Hematopoietic multipotent progenitor cell (in vitro differentiated cells): ENCODE measurements at places on chromosomes 6 and 20.

DNA sequence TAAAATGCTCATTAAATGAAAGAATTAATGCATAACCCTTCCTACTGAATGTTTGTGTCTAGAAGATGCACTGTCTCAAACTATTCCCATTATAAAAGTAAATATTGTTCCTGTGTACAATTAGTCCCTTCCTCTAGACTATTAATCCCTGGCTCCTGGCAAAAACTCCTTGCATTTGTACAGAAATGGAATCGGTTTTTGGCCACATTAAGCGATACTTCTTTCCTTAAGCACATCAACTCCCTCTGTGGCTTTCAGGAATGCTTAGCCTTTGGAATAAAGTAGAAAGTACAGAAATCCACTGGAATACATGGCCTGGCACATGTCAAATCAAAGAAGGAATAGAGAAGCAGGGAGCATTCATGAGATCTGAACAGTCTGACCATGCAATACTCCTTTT, 179.8 kb downstream of the GMPR start:
- DNase-seq = no peak

GRCh38 chr20:15742627-15743026, 830.6 kb downstream of the KIF16B start:
- DNase-seq = no peak

DNA sequence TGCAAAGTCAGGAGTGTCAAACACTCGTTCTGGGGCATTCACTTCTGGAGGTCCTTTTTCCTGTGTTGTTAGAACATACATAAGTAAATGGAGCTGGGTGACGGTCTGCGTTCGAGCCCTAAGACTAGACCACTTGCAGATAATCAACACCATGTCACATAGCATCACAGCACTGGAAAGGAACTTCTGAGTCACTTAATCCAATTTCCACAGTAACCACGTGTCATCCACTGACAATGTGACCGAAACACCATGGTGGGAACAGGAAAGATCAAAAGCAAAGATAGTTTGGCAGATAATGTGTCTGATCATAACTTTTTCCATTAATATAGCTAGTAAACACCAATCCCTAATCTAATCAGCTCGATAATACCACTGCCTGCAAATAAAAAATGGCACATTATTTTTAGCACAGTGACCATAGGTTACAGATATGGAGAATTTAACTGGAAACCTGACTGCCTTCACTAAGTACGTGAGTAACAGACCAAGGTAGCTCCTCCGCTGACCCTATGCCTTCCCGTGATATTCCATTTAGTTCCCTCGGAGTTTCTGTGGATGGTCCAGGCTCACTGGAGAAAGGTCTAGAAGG, 34.8 kb downstream of the WRNIP1 start:
- DNase-seq = peak; percentile 56

DNA sequence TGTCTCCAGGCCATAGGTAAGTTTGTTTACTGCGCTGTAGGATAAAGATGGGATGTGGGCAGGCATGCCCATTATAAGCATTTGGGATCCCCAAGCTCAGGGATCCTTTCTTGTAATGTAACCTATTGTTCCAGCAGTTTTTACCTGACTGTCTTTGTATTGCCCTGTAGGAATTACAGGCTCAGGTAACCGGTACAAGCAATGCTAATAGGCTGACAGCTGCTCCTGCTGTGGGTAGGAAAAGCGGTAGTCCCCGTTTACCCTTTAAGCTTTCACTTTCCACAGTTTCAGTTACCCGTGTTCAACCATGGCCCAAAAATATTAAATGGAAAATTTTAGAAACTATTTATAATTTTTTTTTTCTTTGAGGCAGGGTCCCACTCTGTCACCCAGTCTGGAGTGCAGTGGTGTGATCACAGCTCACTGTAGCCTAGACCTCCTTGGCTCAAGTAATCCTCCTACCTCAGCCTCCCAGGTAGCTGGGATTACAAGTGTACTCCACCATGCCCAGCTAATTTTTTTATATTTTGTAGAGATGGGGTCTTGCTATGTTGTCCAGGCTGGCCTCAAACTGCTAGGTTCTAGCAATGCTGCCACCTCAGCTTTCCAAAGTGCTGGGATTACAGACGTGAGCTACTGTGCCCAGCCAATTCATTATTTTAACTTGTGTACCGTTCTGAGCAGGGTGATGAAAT, 108.6 kb downstream of the CDYL start:
- no peak for DNase-seq

- DNase-seq = no peak
These were observed 41.1 kb upstream of the TRDN start for GRCh38 chr6:123677897-123678296.

DNA sequence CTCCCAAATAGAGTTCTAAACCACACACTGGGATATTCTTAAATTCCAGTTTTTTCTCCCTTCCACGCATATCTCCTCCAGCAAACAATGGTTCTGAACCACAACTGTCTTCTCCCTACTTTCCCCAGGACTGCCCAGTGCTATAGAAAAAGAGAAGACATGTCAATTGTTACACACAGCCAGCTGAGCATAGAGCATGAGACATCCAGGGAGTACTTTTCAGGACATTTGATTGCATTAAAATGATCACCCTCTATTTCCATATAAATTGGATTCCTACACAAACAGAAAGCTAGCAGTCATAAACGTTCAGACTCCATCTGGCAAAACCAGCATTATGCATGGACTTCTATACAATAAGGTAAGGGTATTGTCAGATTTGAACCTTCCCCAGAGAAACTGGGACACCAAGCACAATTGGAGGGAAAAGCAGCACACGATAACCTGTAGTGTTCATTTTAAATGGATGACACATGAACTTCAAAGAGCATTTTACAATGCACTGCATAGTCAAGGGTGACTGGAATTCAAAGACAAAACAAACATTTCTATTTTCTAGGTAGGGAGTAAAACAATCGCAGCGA, 93.1 kb upstream of the HEY2 start:
- no peak for DNase-seq

DNA sequence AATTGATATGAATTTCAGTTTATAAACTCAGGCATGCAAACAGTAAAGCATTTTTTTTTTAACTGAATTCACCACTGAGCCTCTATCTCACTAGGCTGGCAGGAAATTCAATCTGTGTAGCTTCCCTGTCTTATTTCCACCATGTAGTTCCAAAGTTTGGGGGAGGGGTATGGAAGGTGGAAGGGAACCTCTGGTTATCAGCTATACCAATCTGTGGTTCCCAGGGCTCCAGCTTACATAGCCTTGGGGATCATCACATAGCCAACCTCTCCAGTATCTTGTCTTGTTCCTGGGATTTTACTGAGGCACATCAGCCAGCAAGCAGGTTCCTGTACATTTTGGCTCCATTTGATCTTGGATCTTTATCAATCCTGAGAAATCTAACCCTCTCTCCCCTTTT, 15.6 kb downstream of the RAD21L1 start:
- no peak for DNase-seq

DNA sequence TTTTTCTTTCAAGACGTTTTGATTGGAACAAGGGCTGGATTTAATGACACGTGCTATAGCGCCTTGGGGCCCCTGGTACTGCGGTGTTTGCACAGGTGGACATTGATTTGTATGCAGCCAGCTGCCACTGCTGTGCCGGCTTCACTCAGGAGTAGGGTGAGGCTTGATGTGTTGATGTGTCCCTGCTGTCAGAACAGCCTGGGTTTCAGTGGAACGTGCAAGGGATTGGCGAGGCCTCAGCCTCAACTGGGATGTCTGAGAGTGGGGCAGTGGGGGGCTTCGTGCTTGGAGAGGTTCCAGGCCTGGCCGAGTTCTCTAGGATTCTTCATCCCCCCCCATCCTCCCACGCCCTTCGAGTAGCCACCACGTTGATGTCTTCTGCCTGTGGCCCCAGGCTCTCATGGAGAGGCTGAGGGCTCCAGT, 23.0 kb downstream of the PYGB start:
- DNase-seq = no peak

DNA sequence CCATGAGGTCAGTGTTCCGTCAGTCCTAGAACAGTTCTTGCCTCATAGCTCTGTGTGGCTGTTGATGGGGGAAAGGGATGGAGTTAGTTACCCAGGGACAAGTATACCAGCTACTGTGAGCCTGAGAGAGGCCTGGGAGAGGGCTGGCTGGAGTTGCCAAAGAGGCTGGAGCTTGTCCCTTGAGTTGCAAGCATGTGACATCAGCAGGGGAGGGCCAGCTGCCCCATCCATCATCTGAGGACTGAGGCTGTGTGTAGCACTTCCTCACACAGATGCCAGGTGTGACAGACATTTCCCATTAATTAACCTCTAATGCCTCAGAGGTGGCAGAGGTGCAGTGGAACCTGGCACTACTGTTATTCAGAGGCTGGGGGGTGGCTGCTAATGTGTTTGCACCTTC, 131.6 kb downstream of the PHACTR3 start:
- no peak for DNase-seq

GRCh38 chr6:125236536-125237327, 65.0 kb downstream of the HDDC2 start:
- no peak for DNase-seq

DNA sequence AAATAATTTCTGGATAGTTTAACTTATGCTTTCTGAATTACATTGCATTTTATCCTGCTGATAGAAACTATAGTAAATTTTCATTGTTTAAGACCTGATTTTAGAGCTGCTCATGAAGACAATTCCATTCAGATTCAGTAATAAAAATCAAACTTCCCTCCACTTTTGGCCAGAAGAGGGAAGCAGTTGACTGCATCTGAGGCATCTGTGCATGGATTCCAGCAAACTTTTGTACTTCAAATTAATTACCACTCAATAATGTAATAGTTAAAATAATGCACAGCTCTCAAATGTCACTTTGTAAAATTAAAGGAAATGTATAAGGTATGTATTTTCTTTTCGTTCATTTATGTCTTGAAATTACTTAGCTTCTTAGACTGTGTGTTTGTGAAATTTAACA, 64.2 kb upstream of the SLC35B3 start:
- peak; percentile 2 for DNase-seq

GRCh38 chr6:125968493-125968892, 11.9 kb downstream of the HINT3 start:
- DNase-seq = no peak

GRCh38 chr6:157594292-157594691, 213.3 kb downstream of the ZDHHC14 start:
- DNase-seq = no peak

DNA sequence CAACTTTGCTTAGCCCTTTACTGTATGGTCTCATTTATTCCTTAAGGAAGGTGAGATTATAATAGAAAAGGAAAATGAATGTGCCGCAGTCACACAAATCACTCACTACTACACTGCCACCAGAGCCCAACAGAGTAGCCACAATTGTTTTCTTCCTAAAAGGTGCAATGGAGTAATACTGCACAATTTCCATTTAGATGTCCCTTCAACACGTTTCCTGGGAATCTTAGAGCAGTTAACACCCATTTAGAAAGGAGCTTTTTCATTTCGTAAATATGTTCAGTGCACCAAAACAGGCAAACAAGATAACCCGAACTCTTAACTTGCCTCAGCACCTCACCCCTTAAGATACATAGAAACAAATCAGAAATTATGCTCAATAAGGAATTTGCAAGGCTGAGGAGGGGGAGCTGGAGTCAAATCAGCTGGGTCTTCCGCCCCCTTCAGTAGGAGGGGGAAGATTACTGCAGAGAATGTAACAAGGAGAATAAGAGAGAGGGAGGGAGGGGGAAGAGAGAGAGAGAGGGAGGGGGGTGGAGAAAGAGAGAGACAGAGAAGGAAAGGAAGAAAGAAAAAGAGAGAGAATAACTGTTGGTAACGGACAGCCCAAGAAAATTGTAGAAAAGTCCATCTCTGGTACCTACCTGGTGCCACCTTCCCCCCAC, 155.5 kb downstream of the BCAS1 start:
- no peak for DNase-seq

DNA sequence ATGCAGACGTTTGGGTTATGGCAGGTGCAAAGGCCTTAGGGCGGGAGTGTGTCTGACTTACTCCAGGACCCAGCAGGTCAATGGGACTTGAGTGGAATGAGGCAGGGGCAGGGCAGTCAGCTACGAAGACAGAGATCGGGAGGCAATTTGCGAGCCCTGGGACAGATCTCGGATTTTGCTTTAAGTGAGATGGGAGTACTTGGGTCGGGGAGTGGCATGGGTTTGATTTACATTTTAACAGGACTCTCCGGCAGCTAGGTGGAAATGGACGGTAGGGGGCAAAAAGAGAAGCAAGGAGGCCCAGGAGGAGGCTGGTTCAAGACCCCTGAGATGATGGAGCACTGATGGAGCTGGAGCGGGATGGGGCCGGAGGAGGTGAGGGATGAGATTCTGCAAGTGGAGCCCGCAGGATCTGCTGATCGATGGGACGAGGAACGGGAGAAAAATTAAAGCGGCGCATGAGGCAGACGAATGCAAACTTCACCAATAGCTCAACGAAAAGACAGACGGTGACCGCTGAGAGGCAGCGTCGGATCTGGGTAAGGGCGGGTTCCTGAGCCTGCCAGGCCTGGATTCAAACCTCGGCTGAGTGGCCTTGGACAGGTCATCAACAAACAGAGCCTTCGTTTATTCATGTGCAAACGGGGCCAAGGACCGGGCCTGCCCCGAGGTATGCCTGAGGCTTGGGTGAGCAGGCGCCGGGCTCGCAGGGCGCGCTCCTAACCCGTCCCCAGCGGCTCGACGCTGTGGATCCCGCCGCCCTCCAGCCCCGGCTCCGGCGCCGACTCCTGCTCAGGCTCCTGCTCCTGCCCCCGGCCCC, 756 bp upstream of the RBCK1 start:
- DNase-seq = peak; percentile 73

GRCh38 chr6:100456908-100457235, 7.8 kb downstream of the SIM1 start:
- DNase-seq = no peak

DNA sequence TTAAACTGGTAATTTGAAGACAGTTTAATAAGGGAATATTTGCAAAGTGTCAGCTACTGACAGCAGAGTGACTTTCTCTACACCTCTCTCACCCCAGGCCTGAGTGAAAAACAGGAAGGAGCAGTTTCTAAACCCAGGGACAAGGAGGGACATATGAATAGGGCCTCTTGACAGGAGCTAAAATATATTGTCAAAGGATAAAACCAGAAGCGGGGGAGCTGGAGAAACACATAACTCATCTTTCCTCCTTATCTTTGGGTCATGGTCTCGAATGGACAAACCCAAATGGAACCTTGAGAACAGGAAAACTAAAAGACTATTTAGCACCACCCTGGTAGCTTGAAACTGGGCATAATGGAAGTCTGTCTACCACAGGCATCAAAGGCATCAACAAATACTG, 197.5 kb upstream of the FOXA2 start:
- DNase-seq = no peak

DNA sequence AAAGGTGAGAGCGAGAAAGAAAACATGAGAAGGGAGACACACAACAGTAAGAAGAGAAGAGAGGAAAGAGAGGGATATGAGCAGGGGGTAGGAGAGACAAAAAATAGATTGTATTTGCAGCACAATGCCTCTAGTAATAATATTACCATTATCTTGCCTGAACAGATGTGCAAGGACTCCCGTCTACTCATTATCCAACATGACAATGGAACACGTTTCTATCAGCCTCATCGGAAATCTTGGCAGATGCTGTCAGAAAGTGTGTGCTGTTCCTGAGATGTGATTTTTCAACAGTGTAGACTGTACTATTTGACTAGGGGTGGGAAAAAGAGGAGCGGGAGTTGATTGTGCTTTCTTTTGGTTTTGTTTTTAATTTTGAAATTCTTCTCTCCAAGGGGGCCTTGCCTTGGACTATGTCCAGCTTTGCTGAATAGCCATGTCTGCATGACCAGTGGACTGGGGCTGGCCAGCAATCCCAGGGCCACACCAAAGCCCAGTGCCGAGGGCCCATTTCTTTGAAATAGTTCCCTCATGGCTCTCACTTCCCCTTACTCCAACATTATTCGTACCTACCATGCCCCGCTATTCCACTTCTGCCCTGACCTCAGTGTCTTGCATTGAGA, 11.3 kb upstream of the TRAM2 start:
- no peak for DNase-seq
